ENCODE measurements at places on chromosomes 2 and 18. TPM values are rescaled to one million over a fixed set of nuclear protein-coding genes. Genes with fewer than 3 reads are reported as not detected.
A peak's percentile ranks its signal among the peaks of the same experiment; 100 is the strongest.

The HES6 gene
- 6.9 TPM for total RNA-seq

The ATP6V1B1 gene
- total RNA-seq, result 0.48 TPM

The PKDCC gene
- total RNA-seq, result 169 TPM

The FAM168B gene
- total RNA-seq, result 87.4 TPM

- DNase-seq, result no peak
These were observed 364.7 kb downstream of the FSIP2 start for GRCh38 chr2:186103276-186103675.

DNA sequence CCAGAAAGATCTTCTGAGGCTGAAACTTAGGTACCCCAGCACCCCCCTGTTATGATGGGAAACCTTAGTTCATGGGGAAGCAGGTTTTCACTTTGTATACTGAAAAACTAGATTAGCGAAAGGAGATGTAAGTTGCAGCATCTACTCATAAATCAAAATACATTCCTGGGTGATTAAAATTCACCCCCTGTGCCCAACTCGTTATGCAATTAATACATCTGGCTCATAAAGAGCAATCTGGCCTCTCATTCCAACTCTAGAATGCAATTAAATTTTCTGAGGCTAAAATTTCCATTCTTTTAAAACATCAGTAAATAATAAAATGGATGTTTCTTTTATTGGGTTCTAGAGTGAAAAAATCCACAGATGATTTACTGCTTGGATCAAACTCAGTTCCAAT lies 110.9 kb upstream of the BZW1 start:
- DNase-seq, result no peak

DNA sequence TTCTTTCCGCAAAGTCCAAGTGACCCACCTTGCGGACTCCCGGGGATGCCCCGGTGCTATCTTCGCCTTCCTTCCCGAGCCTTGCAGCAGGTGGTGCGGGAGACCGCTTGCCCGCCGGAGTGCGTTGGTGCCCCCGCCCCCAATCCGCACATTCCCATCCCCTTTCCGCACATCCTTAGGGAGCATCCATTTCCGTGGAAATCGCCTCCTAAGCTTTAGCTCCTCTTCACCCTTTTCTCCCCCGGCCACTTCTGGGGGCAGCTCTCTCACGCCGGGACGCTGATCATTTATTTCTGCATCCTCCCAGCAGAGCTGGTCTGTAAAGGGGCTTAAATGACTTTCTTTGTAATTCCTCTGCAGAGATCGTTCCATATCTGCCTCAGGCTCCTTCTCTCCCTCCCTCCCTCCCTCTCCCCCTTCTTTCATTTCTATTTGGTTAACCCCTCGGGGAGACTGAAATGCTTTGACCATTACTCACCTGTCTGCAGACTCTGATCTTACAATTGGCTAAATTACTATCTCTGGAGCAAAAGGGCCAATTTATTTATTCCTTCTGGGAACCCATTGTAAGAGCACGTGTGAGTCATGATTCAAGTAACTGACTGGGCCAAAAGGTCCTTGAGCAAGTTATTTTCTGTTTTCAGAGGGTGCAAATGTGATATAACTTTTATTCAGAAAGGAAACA lies 1.3 kb upstream of the LYPD1 start:
- no peak for DNase-seq

DNA sequence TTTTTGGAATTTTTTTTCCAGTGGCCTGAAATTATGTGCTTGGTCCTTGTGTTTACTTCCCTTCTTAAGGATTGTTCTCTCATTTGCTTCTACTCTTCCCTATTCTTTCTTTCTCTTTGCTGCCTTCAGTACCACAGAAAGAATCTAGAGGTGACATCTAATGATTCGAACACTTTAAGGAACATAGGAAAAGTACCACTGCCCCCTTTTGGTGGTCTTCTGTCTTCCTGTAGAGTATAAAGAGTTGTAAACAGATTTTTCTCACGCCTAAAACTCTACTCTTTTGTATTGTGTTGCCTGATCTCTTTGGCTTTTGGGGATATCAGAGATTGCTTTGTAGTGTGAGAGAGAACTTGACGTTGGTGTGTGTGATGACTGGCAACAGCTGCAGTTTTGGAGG lies 7.0 kb upstream of the SCTR start:
- no peak for DNase-seq

DNA sequence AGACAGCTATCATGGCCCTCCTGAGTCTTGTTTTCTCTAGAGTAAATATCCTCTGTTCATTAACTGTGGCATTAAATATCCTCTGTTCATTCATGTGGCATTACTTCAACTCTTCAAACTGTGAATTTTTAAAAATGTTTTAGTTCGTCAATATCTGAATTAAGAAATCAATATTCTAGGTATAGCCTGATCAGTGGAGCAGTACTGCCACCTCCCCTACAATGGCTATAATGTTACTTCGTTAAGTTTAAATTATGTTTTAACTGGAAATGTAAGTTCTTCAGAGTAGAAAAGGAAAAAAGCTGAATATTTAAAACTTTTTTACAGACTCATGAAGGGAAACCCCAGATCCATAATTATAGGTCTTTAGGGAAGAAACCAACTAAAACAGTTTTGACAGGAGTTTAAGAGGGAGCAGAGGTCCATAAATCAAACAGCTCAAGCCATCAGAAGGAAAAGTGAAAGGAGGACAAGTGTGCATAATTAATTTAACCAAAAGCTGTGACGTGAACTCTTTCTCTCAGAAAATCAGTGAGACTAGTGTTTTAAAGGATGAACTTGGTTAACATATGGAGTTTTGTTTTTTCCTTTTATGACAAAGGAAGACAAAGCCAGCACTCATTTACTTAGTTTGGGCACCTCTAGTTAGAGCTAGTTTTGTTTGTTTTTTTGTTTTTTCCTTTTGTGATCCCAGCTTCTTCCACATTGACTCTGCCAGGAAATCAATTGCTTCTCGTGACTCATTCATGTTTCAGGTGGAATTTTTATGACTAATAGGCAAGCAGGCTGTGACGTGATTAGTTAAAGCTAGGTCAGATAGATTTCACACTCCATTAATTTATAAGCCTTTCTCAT lies 44.9 kb downstream of the RBBP8 start:
- no peak for DNase-seq

- DNase-seq, result no peak
These were observed 2.4 kb downstream of the TEKT4 start for GRCh38 chr2:94873362-94874276.

DNA sequence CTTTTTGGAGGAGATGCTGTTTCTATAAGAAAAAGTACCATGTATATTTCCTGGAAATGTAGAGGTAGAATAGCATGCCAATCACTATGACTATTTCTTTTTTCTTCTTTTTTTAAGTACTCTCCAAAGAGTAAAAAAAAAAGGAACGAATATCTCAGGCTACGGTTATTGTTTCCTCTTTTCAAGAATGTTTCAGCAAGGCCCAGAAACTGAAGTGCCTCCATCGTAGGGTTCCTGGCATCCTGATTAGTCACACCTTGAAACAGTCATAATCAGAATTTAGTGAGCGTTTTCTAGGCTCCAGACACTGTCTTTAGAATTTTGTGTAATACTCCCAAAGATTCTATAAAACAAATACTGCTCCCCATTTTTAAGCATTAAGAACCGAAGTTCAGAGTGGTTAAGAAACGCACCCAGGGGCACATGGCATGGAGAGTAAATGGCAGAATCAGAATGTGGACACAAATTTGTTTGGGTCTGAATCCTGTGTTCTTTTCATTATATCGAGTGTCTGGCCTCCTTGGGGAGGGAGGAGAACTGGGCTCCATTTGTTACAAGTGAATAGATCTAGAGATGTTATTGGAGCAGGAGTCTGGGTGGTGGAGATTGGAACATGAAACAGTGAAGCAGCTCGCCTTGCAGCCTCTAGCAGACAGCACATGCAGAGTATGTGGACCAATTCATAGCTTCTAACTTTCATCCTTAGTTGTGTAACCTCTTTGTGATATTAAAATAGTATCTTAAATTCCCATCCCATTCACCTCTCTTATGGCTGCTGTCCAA lies 26.7 kb downstream of the ZEB2 start:
- DNase-seq, result no peak

DNA sequence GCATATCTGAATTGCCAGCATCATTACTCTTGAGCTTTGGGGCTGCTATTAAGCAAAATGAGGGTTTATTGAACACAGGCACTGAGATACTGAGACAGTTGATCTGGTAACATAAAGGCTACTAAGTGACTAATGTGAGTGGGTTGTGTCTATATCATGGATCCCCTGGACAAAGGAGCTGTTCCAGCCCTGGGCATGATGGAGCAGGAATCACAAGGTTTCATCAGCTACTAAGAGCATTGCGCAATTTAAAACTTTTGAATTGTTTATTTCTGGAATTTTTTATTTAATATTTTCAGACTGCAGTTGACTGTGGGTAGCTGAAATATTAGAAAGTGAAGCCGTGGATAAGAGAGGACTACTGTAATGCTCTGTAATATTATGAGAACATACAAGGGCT lies 73.5 kb downstream of the MGAT5 start:
- no peak for DNase-seq

GRCh38 chr2:191443446-191443845 lies 198.2 kb downstream of the MYO1B start:
- no peak for DNase-seq

- DNase-seq, result no peak
These were observed 281.1 kb upstream of the NCKAP5 start for GRCh38 chr2:133849341-133849740.

DNA sequence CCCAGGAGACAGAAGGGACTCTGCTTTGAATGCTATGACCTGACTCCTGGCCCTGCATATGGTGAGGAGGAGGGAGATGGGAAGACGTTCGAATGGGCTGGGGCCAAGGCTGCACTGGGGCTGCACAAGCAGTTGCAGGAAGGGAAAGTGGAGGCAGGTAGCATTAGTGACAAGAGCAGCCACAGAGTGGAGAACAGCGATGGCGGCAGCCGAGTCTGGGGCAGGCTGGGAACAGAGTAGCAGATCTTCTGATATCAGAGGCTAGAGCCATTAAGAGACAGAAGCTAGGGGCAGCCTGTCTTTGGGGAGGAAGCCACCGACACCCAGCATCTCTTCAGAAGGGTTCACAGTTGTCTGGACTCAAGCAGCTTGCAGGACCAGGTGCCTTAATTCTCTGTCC lies 50.1 kb downstream of the ST3GAL5 start:
- DNase-seq, result no peak

DNA sequence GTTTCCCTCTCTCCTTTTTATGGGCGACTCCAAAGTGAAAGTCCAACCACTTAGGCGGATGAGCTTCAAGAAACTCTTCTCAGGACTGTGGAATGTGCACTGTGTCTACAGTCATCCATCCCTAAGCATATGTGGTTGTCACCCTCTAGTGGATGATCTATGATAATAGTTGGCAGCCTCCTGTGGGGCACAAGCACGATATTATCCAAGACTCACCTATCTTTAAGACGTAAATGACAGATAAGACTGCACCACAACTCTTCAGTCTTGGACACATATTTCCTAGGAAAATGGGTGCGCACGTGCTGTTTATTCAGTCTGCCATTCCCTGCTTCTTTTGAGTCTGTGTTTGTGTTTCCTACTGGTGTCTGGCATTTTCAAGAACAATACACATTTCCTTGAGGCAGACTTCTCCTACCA lies 145.5 kb upstream of the CTAGE1 start:
- no peak for DNase-seq

DNA sequence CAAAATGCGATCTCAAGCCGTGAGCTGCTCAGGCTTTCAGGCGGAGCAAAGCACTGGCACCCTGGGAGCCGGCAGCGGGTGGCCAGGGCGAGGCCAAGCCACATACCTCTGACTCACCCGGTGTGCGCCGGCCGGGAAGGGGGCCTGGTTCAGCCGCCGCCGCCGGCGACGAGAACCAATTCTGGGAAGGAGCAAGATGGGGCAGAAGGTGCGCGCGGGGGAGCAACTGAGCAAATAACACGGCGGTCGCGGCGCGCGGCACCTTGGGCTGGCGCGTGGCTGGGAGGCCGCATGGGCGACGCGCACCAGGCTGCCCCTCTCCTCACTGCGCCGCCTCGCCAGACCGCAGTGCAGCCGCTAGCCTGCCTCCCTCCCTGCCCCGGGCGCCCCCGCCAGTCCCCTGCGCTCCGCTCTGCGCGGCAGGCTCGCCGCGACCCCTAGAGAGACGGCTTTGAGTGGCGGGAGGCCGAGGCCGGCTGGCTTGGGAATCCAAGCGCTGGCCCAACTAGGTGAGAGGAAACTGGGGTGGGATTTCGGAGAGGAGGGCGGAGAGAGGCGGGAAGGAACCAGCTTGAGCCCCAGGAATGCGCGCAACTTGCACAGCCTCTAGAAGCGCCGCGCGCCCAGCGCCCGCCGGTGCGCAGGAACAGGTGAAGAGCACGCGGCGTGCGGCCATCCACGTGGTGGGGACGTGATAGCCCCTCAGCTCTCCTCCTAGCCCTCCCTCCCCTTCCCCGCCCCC lies 3.2 kb downstream of the NRP2 start:
- peak; percentile 82 for DNase-seq

DNA sequence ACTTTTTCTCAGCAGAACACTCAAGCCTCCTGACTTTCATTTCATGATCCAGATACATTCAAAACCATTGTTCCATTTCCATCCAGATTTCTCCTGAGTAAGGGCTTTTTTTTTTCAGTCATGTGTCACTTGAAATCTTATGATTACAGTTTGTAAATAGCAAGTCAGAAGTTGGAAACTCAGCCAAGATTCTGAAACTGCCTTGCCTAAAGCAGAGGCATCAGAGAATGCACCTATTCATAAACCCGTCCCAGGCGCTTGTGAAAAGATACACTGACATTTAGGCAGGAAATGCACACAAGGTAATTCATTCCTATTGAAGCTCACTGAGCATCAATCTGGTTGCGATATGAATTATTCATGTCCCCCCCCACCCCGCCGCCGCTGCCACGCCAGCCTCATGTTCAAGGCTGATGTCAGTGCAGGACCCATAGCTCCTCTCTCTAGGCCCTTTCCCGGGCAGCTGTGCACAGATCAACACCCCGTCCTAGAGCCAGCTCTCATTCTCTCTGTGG lies 30.4 kb upstream of the MGAT4A start:
- DNase-seq, result no peak

DNA sequence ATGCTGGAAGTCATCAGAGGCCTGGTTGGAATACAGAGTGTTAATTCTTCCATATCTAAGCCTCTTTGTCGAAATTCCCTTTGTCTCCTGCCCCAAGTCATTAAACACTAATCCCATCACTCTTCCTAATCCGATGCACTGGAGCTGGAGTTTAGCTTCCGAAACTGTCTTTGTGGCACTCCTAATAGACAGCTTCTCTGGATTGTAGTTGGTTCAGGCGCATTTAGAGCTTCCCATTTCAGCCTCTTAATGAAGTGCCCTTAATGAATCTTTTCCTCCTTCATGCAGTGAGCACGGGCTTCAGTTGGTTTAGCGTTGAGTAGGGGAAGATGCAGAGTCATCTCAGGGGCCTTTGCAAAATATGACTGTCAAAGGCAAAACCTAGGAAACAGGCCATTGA lies 72.2 kb upstream of the MEIS1 start:
- no peak for DNase-seq

Data from posterior vena cava (tissue), 2 donors.